Glutamatergic neuron (in vitro differentiated cells): ENCODE measurements at places on chromosomes 16 and 17.

DNA sequence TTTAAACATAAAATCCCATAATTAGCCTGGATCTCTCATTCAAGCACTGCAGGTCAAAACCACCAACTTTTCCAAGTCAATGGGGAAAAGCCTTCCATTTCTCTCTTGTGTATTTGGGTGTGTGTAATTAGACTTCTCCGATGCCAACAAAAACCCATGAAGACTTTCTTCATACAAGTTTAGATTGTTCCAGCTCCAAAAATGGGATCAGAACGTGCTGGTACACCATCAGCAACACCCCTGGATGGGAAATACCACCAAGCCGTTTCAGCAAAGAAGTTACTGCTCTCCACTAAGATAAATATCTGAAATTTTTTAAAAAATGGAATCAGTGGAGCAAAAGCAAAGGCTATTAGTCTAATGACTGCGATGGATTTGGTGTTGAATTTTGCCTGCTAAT lies 837.3 kb upstream of the SOX9 start:
- no peak for DNase-seq

- DNase-seq: no peak
Measured at GRCh38 chr17:7961421-7961820, 29.4 kb downstream of the CNTROB start.

DNA sequence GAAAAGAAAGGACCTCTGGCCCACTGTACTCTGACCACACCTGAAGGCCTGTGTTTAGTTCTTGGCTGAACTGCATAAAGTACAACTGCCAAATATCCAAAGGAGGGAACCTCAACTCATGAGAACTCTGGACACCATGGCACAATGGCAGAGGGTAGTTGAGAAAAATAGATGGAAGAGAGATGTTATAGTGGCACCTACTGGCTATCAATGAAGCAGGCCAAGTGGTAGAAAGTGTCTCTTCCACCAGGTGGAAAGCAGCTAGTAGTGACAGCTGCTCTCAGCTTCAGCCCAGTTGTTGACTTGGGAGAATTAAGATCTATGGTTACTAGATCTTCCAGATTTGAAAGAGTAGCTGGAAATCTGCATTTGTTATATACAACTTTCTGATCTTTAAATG lies 3.2 kb downstream of the MED31 start:
- no peak for DNase-seq

- DNase-seq: no peak
Measured at GRCh38 chr16:68369697-68370580, 59.1 kb downstream of the PRMT7 start.

GRCh38 chr17:64679710-64680216 lies 17.7 kb upstream of the SMURF2 start:
- no peak for DNase-seq

DNA sequence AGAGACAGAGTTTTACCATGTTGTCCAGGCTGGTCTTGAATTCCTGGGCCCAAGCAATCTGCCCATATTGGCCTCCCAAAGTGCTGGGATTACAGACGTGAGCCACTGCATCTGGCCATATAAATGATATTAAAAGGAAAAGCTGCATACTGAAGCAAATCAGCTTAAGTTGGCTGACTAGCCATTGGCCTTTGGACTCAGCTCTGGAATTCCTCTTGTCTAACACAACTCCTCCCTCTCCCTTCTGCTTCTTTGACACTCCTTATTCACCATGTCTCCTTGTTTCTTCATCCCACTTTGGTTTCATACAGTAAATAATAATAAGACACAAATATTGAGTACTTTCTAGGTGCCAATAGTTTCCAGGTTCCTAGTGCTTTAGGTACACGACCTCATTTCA lies 7.5 kb downstream of the KRT12 start:
- no peak for DNase-seq

DNA sequence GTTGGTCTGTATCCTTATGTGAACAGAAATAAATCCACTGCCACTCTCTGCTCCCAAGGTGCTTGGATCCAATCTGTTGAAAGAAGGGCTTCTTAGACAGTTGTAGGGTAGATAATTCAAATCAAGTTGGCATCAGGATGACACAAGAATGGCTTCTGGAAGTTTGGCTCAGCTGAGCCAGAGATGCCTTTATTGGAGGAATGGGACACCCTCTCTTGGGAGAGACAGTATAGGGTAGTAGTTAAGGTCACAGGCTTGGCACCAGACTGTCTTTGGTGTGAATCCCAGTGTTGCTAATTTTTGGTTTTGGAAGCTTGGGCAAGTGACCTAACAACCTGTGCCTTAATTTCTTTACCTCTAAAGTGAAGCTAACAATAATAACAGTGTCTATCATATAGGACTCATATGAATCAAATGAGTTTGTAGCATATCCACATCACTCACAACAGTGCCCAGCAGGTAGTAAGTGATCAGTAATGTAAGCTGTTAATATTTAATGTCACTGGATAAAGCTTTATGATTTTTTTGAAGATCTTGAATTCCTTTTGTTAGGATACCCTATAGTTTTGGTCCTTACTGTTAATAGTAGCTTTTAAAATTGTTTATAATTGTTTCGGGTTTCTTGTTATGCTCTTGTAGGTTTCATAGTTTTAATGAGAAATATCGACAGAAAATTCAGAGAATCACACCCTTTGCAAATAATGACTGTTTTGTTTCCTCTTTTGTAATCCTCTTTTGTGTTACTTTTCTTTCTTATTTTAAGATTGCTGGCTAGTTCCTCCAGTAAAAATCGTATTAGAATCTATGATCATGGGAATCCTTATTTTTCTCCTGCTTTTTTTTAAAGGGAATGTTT lies 19.1 kb downstream of the ZNRF1 start:
- DNase-seq: no peak

DNA sequence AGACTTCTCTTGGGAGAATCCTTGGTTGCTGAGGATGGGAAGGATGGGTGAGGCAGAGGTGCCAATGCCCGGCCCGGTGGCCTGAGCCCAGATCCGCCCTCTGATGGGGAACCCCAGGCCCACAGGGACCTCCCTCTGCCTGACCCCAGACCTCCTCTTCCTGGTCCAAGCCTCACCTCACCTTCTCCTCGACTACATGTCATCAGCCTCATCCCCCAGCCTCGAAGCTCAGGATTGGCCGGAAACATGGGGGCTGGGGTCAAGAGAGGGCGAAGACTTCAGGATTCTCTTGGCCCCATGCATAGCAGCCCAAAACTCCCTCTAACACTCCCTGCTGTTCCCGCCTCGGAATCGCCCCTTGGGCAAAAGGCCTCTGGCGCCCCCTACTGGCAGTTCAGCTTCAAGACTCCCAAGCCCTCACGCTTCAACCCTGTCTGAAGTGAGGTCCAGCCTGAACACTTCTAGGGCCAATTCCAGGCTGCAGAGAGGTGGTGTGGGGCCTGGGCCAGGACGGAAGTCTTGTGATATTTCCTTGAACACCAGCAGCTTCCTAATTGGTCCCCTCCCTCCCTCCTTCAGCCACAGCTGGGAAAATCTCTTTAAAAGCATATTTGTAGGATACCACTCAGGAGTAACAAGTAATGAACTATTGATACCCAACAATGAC lies 47.2 kb downstream of the ARHGAP27 start:
- peak; percentile 93 for DNase-seq

DNA sequence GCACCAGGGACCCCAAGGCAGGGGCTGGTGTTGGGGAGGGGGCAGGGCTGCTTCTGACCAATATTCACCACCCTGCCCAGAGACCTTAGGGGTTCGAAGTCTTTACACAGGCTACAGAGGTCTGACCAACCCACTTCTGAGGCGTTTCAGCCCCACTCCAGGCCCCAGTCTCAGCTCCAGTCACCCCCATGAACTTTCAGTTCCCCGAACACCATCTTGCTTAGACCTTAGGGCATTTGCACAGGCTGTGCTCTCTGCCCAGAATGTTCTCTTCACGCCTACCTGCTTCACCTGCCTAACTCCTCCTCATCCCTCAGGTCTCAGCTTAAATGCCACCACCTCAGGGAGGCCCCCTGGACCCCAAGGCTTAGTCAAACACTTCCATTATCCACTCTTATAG lies 25.8 kb upstream of the CPNE2 start:
- no peak for DNase-seq

DNA sequence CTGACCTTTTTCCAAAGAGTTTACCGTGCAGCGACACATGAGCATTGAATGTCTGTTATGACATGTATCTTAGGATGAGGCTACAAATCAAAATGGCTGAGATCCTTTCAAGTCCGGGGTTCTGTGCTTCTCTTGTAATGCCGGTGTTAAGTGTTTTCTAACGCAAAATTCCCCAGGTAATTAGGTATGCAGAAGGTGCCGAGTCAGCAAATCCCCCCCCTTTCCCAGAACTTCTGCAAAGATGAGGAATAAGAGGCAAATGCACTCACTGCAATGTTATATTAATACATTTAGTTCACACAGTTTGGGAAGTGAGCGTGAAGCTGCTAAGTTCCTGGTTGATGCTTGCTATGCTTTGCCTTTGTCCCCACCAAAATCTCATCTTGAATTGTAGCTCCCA lies 36.3 kb upstream of the MLYCD start:
- DNase-seq: no peak
